ENCODE measurements at places on chromosomes 1 and 21.

DNA sequence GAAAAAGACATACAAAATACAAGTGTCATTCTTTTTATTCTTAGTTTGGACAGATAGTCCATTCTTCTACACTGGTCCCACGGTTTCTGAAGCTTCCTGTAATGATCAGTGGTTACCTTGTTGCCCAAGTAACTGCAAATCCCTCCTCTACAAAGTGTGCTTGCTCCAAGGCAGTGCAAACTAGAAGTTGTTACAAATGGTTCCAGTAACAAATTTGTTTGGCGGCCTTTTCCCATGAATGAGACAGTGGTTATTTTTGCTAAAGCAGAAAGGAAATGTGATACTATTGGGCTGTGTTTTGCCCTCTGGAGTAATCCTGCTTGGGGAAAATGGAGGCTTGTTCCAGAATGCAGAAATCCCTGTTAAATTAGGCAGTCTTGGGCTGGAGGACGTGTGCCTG, 8.9 kb downstream of the BACE2 start:
- DNase-seq: no peak

- no peak for DNase-seq
Measured at GRCh38 chr1:77866296-77866695, 22.1 kb upstream of the NEXN start.

GRCh38 chr1:1357871-1358432, 403 bp downstream of the MXRA8 start:
- DNase-seq: no peak

DNA sequence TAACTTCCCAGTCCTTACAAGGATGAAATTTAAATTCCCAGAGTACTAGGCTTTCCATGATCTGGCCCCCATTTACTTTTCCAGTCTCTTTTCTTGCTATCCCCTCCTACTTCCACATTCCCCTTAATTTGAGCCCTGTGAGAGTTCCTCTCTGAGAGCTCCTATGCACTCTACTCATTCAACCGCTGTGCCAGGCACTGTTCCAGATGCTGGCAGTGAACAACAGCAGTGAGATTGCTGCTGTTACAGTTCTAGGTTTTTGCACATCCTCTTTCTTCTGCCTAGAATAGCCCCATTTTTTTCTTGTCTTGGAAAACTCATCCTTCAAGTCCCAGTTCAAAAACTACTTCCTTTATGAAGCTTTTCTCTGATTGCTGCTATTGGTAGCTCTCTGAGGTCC, 18.8 kb downstream of the ATF6 start:
- DNase-seq: no peak

DNA sequence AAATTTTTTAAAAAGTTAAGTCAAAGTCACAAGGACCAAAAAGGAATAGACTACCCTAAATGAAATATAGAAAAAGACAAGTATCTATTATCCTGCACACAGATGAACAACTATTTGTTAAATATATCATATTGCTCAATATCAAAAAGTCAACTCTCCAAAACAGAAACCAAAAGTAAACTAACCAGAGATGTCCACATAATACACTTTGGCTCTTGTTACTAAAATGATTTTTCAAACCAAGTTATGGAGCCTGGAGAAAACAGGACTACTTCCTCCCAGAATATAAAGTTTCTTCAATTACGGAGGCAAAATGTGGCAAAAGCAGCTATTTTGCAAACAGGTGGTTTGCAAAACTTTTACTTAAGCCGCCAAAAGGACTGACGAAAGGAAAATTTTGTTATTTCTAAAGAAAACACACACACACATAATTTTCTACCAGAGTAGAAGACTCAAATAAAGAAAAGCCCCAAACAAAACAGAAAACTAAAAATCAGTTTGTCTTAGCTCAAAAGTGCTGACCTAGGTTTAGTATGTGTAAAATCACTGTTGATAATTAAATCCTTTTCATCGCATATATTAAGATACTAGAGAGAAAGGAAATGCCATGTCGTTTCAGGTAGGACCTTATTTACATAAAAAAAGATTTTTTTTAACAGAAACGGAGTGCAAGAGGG, 1.1 kb downstream of the DPYD start:
- no peak for DNase-seq

DNA sequence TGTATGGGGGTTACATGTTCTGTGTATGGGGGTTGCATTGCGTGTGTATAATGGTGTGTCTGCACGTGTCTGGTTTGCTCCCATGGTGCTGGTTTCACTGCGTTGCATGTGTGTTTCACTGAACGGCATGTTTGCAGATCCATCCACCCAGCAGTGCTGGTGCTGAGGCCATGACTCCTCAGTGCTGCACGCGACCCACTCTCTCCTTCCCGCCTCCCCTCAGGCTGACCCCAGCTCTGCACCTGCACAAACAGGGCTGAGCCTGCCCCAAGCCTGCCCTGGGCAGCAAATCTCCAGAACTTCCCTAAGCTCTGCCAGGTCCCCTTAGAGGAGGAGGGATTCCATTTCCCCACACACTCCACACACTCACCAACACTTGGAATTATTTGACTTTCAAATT, 18.7 kb downstream of the ACTRT2 start:
- DNase-seq: no peak

DNA sequence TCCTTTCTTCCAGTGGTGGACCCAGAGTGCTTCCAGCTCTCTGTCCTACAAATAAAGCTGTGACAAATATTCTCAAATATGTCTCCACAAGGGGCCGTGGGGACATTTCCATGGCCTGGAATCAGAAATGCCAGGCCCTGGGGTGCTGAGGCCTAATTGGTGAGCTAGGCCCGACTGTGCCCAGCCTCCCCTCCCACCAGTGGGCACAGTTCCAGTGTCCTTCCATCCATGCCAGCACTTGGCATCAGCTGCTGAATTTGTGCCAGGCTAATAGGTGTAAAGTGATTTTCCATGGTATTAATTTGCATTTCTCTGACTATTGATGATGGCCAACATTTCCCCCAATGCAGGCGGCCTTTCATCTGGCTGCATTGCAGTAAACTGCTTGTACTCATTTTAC, 48.5 kb upstream of the B3GALT5 start:
- DNase-seq: no peak

- DNase-seq: no peak
Measured at GRCh38 chr1:96837057-96837780, 115.6 kb downstream of the PTBP2 start.

- no peak for DNase-seq
Measured at GRCh38 chr1:27602462-27603308, 1.3 kb downstream of the AHDC1 start.

DNA sequence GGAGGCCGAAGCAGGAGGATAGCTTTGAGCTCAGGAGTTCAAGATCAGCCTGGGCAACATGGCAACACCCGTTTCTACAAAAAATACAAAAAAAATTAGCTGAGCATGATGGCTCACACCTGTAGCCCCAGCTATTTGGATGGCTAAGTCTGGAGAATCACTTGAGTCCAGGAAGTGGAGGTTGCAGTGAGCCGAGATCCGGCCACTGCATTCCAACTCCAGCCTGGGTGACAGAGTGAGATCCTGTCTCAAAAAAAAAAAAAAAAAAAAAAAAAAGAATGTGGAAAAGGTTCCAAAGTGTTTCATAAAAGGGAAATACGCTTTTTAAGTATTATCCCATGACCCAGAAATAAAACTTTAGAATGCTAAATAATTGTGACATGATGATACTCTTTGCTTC, 8.0 kb downstream of the S1PR1 start:
- no peak for DNase-seq

DNA sequence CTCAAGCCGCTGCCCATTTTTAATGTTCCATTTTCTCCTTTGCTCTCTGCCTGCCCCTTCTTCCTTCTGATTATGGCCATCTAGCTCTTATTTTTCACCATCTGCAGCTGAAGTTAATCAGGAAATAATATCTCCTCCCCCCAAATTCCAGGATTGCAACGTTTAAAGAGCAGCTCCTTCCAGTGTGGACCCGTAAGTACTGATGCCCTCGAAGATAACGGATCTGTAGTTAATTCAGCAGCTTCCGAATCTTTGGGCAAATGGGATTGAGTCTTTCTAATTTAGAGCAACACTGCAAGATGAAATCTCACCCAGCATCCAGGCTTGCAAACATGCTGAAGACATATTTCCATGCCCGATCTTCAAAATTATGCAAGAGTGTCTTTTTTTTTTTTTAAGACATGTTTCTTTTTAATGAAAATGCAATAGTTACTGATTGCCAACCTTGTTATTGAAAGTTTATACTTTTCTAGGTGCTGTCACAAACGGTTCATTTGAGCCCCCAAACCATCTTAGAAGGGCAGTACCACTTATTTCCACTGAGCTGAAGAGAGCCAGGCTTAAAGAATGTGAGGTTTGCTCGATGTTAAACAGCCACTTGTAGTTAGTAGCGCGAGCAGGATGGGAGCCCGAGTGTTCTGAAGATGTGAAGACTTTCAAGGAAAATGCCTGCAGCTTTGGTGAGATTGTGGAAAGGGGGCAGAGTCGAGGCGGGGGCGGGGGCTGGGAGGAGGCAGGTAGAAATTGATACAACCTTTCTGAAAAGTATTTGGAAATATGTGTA, 10.9 kb upstream of the RCAN3 start:
- no peak for DNase-seq

DNA sequence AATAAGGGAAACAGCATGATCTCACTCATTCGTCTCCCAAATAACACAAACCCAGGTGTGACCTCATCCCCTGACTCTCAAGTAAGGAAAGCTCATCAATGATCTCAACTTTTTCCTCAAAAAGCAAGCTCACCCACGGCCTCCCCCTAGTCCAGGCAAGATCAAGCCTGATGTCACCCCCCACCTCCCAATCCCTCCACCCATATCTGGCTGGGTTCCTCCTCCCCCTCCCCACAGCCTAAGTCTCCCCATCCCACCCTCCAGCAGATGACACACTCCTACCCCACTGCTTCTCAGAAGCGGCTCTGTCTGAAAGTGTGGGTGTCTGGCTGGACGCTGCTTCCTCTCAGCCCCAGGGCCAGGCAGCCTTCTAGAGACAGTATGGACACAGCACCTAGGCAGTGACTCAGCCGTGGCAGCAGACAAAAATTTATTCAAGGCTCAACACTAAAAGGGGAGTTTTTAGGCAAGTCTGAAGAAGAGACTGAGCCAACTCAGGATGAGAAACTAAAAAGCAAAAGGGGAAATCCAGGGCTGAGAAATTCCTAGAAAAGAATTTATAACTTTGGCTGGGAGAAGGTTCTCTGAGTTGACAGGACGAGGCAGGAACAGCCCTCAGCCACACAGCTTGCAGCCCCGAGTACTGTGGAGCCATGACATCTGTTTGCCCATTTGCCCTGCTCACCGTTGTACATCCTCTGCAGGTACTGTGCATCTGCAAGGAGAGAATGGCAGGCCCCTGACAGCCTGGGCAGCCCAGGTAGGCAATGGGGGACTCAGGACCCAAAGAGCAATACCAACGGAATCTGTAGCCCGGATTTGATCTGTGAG, 81.6 kb upstream of the LRRC8D start:
- peak; percentile 38 for DNase-seq

GRCh38 chr1:184953600-184954219, 20.6 kb downstream of the NIBAN1 start:
- DNase-seq: no peak

- DNase-seq: no peak
Measured at GRCh38 chr1:75487399-75487798, 123.5 kb downstream of the SLC44A5 start.

GRCh38 chr21:27584256-27584655, 617.4 kb upstream of the ADAMTS5 start:
- no peak for DNase-seq

GRCh38 chr1:228125185-228125584, 14.9 kb upstream of the GUK1 start:
- DNase-seq: no peak

DNA sequence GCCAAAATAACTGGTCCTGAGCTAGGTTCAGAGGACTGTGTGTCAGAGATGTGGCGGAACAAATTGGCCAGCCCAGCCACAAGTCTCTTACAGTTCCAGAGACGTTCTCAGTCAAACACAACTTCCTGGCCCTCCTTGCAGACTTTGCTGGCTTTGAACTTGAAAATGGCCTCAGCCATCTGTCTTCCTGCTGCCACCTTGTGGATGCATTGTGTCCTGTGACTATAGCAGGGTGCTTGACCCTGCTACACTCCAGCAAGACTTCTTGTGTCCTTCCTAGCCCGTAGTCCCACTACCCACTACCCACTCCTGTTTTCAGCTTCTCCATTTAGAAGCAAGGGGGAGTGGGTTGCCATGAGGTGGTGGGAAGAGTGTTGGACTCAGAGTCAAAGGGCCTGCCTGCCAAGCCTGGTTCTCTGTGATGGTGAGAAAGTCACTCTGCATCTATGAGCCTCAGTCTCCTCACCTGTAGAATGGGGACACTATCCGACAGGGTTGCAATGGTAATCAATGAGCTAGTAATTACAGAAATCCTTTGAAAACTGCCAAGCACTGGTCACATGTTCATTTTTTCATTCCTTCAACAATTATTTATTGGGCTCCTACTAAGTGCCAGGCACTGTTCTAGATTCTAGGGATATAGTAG, 109.9 kb downstream of the IGSF21 start:
- DNase-seq: peak; percentile 2

- DNase-seq: peak; percentile 11
Measured at GRCh38 chr1:244353551-244354091, 98.1 kb downstream of the ADSS2 start.

DNA sequence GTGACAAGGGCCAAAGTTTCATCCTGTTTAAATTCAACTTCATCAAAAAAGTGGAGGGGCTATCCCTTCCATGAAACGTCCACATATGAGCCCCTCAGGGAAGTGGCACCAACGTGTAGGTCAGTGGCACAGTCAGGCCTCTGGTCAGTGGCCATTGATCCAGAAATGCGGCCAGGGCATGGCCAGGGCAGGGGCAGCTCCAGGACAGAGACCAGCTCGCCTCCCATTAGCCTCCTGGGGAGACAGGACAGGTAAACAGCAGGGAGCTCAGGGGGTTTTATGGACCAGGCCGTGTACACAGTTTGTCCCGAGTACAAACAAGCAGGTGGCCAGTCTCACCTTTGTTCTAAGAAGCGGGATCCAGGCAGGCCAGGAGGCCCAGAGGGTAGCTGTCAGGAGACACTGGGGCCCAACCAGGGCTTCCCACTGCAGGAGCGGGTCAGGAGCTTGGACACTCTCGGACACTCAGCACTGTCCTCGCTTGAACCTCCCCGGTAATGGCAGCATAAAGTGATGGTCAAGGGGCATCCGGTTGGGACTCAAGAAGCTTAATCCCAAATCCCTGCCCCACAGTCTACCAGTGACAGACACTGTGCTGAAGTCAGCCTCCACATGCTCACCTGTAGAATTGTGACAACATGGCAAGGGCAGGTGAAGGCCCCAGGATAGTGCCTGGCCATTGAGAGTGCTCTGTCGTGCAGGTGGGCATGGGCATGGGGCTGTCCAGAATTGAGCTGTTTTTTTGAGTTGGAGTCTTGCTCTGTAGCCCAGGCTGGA, 144.1 kb upstream of the ERRFI1 start:
- DNase-seq: no peak

GRCh38 chr1:38858833-38859560, 575 bp downstream of the RRAGC start:
- peak; percentile 27 for DNase-seq

- DNase-seq: no peak
Measured at GRCh38 chr1:229127301-229127700, 143.6 kb upstream of the RAB4A start.

- no peak for DNase-seq
Measured at GRCh38 chr1:30783256-30783915, 25.8 kb upstream of the LAPTM5 start.

GRCh38 chr1:1910651-1911331, 4.3 kb upstream of the CALML6 start:
- no peak for DNase-seq
